SJSA1 (cell line): ENCODE measurements at places on chromosomes 13 and 19.

DNA sequence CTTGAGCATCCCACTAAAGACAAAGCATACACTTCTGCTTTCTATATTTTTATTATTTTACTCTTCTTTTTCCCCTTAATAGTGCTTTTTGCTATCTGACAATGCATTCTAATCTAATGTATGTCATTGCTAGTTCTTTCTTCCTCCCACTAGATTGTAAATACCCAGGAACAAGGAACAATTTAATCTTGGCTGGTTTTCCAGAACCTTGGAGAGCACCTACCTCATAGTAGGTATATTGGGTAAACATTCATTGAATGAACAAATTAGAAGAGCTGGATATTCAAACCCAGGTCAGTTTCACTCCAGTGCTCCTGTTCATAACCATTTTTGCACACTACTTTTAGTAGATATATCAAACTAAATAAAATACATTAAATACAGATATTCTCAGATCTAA lies 1617.6 kb upstream of the SLC10A2 start:
- DNase-seq: no peak

DNA sequence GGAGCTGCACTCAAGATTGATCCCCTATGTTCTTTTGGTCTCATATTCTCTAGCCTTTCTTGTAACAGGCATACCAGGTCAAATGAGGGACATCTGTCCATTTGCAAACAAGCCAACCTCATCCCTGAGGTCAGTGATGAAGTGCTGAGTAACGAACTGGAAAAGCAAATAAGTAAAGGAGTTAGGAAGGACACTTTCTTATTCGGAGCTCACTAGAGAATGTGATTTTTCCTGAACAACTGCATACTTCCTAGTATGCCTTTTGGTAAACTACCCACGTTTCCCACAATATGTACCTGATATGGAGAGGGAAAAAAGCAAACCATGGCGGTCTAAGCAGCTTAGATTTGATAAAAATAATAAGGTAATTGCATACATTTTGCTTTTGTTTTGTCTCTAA lies 91.0 kb upstream of the MYCBP2 start:
- no peak for DNase-seq

- no peak for DNase-seq
These were observed 12.4 kb downstream of the RFX2 start for GRCh38 chr19:6097911-6098310.

DNA sequence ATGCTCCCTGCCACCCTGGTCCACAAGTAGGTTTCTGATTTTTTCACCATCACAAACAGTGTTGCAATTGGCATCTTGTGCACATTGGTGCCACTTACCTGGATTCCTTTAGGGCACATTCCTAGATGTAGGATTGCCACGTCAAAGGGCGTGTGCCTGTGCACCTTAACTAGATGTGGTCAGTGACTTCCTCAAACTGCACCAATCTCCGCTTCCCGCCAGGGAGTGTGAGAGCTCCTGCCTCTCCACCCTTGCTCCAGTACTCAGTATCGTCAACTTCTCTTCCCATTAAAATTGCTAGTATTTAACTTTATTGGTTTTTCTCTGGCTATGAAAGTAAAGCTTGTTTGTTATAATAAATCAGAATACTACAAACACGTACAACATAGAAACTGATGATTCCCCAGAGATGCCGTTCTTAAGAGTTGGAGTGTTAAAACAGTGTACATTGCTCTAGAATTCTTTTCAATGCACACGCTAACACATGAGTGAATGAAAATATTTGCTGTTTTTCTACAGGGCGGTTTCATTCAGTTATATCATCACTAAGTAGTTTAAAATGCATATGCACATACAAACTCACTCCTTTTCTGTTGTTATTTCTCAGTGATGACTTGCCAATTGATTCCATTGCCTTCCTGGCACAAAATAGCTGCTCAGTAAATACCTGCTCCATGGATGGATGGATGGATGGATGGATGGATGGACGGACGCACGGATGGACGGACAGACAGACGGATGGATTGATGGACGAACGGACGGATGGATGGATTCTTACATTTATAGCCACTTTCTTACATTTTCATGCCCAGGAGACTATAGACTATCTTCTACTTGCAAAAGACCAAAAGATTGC lies 23.4 kb downstream of the CCNE1 start:
- DNase-seq: no peak

- no peak for DNase-seq
These were observed 87.6 kb upstream of the ZNF91 start for GRCh38 chr19:23482829-23483228.

DNA sequence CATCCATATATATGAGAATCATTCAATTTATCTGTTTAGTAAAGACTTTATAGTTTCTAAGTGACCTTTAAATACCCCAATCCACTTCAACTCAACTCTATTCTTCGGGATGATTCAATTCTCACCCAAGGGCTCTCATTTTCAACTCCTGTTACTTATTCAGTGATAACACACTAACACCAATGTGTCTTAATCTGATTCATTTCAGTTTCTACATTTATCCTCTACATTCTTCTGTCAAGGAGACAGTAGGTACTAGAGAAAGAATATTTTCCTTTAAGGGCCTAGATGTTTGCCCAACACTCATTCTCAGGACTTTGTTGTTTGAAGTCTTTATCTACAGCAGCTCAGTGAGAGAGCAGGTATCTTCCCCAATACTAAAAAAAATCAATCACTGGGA lies 7.1 kb downstream of the ARGLU1 start:
- no peak for DNase-seq

- no peak for DNase-seq
These were observed 16.1 kb downstream of the SYDE1 start for GRCh38 chr19:15123031-15123890.

- DNase-seq: no peak
These were observed 84.8 kb downstream of the ZMYM2 start for GRCh38 chr13:20043207-20043925.

DNA sequence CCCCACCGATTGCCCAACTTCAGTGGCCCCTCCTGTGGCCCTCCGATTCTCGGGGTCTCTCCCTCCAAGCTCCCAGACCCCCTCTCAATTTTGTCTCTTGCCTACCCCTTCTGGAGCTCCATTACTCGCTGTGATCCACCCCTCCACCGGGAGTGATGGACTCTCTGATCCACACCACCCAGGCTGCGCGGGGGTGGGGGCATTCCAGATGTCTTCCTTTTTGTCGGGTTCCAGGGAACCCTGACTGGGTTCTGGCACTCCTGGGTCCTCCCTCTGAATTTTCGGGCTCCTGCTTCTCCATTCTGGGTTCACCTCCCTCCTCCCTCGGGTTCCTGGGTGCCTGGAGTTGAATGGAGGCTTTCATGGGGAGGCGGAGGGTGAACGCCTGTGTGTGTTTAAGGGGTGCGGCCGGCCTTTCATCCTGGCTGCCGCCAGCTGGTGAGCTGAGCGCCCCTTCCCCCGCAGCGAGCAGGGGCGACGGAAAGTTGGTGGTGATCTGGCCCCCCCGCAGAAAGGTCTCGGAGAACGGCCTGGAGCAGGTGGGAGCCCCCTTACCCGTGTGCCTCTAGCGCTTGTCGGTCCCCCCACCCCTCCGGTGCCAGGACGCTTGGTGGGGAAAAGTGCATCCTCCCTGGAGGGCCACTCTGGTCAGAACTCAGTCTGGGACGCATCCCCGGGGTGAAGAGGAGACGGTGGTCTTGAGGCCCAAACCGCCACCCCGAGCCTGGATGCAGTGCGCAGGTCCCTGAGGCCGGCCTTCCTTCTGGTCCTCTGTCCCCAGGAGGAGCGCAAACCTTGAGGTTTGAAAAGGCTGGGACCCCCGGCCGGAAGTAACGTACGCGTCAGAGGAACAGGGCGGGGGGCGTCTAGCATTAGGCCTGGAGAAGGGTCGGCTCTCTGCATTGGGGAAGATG lies 1.6 kb downstream of the MISP3 start:
- no peak for DNase-seq

DNA sequence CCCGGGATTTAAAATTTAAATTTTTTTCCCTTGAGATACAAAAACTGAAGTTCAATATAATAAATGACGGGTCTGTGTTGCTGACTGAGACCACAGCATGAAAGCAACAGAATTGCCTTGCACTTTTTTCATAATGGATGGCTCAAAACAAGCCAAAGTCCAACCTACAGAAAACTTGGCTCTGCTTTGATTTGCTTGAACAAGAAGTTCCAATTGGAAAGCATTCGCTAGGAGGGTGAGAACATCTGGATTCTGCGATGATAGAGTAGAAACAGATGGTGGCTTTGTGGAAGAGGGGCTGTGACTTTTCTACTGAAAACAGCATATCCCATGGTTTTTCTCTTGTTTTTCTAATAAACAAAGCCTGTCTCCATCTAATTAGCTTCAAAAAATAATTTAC lies 46.4 kb downstream of the THSD1 start:
- DNase-seq: no peak

DNA sequence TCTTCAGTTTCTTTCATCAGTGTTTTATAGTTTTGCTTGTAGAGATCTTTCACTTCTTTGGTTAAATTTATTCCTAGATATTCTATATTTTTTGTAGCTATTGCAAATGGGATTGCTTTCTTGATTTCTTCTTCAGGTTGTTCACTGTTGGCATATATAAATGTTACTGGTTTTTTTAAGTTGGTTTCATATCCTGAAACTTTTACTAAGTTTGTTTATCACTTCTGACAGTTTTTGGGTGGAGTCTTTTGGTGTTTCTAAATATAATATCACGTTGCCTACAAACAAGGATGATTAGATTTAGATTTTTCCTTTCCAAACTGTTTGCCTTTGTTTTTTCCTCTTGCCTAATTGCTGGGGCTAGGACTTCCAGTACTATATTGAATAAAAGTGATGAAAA lies 109.7 kb downstream of the PAN3 start:
- DNase-seq: no peak

- no peak for DNase-seq
These were observed 2.3 kb upstream of the SIGLEC12 start for GRCh38 chr19:51503896-51504295.
